Daoy (cell line): ENCODE measurements at places on chromosomes 7 and 10. TPM values are rescaled to one million over a fixed set of nuclear protein-coding genes. Genes with fewer than 3 reads are reported as not detected.

- DNase-seq: no peak
Measured at GRCh38 chr7:27200761-27201579, 1.1 kb upstream of the HOXA13 start.

DNA sequence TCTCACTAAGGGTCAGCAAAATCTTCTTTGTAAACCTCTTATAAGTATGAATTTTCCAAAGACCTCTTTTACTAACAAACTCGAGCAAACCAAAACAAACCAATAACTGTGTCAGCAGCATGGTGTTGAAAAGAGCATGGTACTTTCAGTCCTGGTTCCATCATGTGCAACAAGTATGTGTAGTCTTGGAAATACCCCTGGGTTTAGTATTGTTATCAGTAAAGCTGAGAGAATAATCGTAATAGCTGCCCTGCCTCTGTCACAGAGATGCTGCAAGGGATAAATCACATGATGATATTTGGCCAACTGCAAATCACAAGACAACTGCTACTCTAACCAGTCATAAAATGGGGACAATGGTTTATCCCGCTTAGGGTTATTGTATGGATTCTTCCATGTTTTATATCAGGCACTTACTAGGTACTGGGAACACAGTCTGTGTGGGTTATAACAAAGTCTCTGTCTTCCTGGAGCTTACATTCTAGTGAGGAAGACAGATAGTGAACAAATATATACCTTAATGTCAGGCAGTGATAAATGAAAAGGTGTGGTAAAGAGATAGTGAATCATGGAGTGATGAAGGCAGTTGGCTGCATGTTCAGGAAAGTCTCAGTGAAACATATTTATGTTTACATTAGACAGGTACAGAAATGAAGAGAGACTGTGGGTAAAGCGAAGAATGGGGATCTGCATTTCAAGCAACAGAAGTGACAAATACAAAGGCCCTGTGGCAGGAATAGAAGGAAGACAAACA, 60.5 kb upstream of the C10orf90 start:
- DNase-seq: no peak

- peak; percentile 70 for DNase-seq
Measured at GRCh38 chr7:123865517-123866117, 20.6 kb downstream of the HYAL4 start.

DNA sequence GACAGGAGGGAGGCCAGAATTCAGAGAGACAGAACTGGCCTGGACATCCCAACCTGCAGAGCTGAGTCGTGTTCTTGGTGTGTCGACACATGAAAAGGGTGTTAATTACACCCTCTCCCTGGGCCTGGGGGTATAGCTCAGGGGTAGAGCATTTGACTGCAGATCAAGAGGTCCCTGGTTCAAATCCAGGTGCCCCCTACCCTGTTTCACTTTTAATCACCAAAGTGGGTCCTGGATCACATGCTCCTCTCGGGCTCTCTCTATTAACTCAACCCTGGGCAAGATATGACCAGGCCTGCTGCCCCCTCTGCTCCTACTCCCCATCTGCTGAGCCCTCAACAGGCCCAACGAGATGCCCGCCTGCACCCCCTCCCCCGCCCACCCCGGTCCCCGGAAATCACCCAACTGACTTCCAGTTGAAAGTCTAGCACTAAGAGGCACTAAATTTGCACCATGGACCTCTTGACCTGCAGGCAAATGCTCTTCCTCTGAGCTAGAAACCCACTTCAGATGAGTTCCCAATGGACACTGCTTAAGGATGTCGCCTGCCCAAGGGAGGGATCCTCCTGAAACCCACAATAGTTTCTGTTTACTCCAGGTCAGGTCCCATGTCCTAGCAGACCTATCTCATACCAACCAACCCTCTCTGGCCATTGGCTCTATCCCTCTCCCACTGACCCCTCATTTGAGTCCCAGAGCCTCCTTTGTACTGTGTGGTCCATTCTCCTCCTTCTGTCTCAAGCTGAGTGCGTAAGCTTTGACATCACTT, 137.6 kb downstream of the ZNF467 start:
- DNase-seq: peak; percentile 76

- no peak for DNase-seq
Measured at GRCh38 chr7:12584930-12585329, 14.4 kb downstream of the SCIN start.

DNA sequence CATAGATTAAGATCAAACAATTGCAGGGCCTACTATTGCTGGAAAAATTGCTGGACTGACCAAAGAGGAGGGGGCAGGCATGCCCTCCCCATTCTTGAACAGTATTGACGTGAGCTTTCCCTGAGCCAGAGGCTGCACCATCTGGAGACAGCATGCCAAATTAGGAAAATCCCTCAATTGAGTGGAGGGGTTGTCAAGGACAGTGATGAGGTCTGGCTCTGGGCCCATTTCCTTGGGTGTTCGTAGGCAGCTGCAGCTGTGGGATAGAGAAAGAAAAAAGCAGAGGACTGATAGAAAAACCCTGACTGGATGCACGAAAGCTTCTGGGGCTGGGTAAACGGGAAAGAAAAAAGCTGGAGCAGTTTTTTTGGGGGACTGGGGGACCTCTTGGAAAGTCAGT, 22.8 kb upstream of the ORC5 start:
- peak; percentile 49 for DNase-seq

GRCh38 chr7:20170633-20171032, 46.6 kb downstream of the MACC1 start:
- DNase-seq: no peak

GARS1 gene
- 150 and 222 TPM in 2 replicates for total RNA-seq
